Fibroblast of skin of left biceps (primary cell): ENCODE measurements at places on chromosomes 4 and X.

- DNase-seq: no peak
Measured at GRCh38 chr4:183499801-183500200, 5.1 kb upstream of the ING2 start.

DNA sequence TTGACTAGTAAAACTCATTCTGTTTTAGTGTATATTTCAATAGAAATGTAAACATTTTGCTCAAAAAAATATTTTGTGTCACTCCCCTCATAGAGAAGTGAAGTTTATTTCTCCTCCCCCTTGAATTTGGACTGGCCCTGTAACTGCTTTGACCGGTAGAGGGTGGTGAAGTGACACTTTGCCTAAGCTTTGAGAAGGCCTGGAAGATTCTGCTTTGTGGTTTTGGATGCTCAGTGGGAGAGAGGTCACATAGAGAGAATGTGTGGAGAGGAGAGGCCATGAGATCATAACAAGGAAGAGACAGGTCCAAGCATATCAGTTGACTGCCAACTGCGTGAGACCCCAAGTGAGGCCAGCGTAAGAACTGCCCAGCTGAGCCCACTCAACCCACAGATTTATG, 19.1 kb upstream of the ARX start:
- DNase-seq: no peak

- DNase-seq: no peak
Measured at GRCh38 chrX:15418707-15419181, 34.5 kb upstream of the VEGFD start.

GRCh38 chr4:87498446-87498900, 30.7 kb downstream of the SPARCL1 start:
- peak; percentile 62 for DNase-seq

GRCh38 chrX:100413229-100413628, 3.2 kb upstream of the PCDH19 start:
- peak; percentile 24 for DNase-seq

DNA sequence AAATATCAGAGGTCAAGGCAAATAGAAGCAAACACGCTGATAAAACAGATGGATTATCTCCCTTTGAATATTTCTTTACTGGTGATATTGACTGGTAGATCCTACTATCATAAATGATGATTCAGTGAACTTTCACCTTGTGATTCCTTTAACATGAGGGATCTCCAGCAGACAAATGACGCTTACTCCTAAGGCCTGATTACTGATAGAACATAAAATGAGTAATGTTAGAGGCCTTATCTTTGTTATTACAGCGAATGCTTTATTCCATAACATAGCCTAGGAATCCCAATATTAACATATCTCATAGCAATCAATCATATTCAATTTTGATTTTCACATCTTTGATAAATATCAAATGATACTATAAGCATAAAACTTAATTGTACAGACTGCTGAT, 152.3 kb downstream of the SLC10A7 start:
- DNase-seq: no peak

DNA sequence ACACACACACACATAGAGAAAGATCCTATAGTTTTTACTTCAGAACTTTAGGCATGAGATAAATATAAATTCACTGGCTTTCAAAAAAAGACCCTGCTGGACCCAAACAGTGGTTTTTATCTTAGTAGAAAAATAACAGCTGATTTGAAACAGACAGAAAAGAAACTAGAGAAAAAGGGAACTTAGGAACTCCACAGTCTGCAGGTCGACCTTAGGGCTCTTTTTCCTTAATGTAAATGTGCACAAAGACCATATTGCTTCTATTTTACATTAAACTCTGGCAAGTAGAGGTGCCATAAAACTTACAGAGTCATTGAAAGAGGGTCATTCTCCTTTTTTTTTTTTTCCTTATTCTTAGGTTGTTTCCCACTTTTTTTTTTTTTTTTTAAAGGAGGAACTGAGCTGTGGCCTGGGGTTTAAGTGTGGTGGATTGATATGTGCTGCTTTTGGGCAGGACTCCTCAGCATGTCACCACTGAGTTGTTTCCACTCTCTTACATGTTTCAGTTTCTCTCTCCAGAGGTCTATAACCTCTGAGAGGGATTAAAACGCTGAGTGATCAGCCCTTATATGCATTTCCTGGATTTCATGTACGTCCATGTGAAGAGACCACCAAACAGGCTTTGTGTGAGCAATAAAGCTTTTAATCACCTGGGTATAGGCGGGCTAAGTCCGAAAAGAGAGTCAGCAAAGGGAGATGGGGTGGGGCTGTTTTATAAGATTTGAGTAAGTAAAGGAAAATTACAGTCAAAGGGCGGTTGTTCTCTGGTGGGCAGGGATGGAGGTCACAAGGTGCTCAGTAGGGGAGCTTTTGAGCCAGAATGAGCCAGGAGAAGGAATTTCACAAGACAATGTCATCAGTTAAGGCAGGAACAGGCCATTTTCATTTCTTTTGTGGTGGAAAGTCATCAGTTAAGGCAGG, 70.8 kb upstream of the PACRGL start:
- no peak for DNase-seq

- no peak for DNase-seq
Measured at GRCh38 chr4:163988391-163988790, 493.9 kb downstream of the TMA16 start.

DNA sequence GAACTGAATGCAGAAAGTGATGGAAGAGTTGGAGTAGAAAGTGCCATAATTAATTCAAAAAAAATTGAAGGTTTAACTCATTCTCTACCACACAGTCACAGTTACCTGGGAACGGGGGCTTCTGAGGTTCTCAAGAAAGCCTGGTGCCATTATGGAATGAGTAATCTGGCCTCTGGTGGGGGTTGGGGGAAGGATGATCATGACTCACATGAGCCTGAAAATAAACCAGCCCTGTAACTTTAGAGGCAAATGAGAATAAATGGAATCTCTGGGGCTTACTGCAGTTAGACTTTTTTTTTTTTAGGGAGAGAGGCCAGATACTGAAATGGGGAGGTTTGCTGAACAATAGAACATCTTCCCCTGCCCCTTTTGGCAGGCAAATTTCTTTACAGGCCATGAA, 55.3 kb downstream of the SOD3 start:
- peak; percentile 75 for DNase-seq

GRCh38 chr4:103075894-103076746, 441 bp downstream of the SLC9B2 start:
- peak; percentile 18 for DNase-seq

GRCh38 chrX:23013366-23013765, 13.6 kb downstream of the DDX53 start:
- no peak for DNase-seq

DNA sequence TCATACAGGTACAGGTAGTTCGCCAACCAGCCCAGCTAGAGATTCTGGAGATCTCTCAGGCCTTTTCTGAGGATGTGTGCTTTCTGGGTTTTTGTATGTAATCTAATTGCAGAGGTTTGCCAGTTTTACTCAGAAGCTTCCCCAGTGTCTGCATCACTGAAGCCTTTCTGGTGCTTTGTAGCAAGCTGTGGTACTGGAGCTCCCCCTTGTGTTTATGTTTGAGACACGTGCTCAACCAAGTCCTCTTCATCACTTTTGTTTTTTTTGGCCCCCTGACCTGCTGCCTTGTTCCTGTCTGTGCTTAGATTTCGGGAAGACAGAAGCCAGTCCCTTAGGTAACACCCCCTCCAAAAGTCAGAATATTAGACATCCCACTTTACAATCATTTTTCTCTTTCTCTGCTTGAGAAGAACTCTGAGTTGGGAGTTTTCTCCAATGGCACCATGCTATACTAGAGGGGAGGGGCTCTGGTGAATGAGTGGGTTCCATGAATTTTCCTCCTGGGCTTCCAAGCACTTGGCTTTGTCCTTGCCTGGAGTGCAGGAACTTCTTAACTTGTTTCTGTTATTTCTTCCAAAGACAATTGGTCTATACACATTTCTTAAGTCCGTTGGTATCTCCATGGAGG, 128.4 kb upstream of the TBC1D9 start:
- DNase-seq: peak; percentile 52

GRCh38 chrX:21740329-21741274, 17.3 kb downstream of the SMPX start:
- no peak for DNase-seq

DNA sequence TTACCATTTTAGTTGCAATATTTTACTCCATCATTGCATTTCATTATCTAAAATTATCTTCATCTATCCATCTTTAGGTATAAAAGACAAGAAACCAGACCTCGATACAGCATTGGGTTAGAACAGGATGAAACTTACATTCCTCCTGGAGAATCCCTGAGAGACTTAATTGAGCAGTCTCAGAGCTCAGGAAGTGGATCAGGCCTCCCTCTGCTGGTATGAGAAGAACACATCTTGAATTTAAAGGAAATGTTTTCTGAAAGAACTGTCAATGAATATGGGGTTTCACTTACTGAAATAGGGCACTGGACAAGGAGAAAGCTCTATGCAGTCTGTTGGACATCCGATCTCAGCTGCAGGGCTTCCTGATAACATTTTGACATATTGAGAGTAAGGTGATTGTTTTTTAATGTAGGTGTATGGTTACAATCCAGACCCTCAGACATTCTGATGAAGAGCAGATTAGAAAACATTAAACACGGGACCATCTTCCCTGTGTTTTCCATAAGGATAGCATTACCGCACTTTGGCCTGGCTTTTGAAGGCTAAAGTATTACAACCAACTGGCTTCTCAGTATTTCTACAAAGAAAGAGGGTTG, 367.2 kb downstream of the BMPR1B start:
- DNase-seq: peak; percentile 38

GRCh38 chr4:107721436-107722100, 1.5 kb upstream of the PAPSS1 start:
- no peak for DNase-seq

DNA sequence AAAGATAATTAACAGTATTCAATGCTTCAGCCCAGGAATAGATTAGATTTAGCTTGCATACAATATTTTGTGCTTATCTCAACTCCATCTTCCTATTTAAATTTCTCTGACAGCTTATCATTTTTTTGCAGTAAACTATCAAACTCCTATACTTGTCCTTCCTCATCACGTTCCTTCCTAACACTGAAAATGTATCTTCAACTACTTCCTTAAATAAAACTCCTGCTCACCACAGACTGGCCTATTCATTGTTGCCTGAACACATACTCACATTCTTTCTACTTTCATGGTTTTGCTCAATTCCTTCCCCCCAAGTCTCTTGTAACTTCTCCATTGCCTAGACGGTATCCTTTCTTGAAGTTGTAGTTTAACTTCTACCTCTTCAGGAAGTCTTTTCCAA, 28.5 kb upstream of the PTPN13 start:
- no peak for DNase-seq

- DNase-seq: no peak
Measured at GRCh38 chr4:41877020-41877796, 58.0 kb upstream of the TMEM33 start.

DNA sequence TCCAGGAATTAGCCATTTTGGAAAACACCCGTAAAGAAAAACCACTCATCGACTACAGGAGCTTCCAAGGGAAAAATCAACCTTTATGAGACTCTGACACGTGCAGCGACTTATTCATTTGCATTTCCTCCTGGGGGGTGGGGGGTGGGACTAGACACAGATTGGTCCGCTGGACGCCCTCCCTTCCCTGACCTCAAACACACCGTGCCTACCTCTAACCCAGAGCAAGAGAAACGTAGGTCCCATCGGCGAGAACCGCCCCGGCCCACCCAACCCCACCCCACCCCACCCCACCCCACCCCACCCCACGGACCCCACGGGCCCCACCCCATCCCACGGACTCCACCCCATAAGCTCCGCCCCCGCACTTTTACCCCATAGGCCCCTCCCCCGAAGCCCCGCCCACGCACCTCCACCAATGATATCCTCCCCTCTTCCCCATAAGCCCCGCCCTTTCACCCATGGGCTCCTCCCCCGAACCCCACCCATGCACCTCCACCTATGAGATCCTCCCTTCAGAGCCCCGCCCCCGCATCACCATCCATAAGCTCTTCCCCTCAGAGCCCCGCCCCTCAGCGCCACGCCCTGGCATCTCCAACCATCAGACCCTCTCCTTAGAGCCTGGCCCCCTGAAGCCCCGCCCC, 1.1 kb downstream of the GTPBP6 start:
- DNase-seq: no peak

- DNase-seq: no peak
Measured at GRCh38 chrX:136473663-136474062, 14.1 kb upstream of the BRS3 start.

- peak; percentile 45 for DNase-seq
Measured at GRCh38 chr4:52659001-52659721, at the start of gene USP46. USP46 (minus strand) TSS chr4:52659301; CDS start chr4:52659150, 151 bp downstream.

DNA sequence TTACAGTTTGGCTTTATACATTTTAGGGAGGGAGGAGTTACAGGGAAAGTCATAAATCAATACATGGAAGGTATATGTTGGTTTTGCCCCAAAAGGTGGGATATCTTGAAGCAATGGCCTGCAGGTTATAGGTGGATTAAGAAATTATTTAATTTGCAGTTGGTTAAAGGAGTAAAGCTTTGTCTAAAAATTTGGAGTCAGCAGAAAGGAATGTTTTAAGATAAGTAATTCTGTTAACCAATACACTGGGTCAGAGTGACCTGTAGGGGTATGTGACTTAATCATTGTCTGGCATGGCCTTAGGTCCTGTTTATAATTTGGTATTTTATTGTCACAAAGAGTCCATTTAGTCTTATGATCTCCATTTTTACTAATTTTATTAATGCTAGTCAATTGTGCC, 115.0 kb downstream of the AGTR2 start:
- no peak for DNase-seq

DNA sequence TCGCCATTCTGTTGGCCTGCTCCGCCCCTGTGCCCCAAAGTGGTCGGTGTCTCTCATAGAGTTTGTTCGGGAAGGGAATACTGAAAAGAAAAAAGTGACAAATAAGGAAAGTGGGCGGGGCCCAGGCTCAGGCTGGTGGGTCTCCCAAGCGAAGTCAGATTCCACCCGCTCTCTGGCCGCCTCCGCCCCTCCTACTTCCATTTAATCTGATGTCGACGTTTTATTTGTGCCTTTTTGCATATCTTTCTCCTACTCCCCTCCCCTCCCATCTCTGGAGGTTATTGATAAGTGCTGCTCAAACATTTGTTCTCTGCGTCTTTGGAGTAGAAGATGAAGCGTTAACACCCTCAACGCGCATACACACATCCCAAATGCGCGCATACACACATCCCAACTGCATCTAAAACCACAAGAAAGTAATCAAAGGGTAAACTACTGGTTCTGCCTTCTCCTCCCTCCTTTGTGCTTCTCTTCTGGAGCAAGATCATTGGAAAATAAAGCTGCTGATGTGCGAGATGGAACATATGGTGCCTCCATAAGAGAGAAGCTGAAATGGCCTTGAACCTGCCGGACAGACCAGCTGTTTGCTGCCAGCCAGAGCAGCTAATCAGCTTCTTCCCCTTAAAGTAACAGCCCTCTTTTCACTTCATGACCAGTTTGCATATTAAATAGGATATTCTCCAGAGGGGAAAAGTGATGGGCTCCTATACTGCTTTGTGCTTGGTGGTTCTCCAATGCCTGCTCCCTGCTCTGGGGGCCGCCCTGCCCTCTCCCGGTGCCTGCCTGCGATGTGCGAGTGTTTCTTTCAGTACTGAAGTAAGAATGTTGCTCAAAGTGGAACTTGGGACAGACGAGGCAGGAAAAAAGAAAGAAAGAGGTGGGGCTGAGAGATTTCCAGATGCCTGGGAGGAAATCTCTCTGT, 3.1 kb downstream of the MAMLD1 start:
- DNase-seq: no peak
